Smooth muscle cell of bladder (primary cell): ENCODE measurements at places on chromosomes 1 and 21. TPM values are rescaled to one million over a fixed set of nuclear protein-coding genes. Genes with fewer than 3 reads are reported as not detected.

The OR2L13 gene
- total RNA-seq, result not detected in 2 replicates

The PTPN14 gene
- 21.2 and 24.6 TPM in 2 replicates for total RNA-seq

The HPDL gene
- 0.14 and 0.74 TPM in 2 replicates for total RNA-seq

The NES gene
- 6.1 and 6.7 TPM in 2 replicates for total RNA-seq

The S100A4 gene
- total RNA-seq, result 191 and 237 TPM in 2 replicates

The AIDA gene
- 29.7 and 41.1 TPM in 2 replicates for total RNA-seq

The DCST2 gene
- under 0.01 TPM in 2 replicates for total RNA-seq

The TMOD4 gene
- total RNA-seq, result not detected in 2 replicates

The SERBP1 gene
- 138 and 171 TPM in 2 replicates for total RNA-seq
